ENCODE measurements at places on chromosomes 7 and 10. TPM values are rescaled to one million over a fixed set of nuclear protein-coding genes. Genes with fewer than 3 reads are reported as not detected.

The ITPRID1 gene
- total RNA-seq = not detected

The LIPN gene
- not detected for total RNA-seq

The ZNF107 gene
- total RNA-seq = 2.8 TPM

The MBL2 gene
- not detected for total RNA-seq

The PLXNA4 gene
- 0.89 TPM for total RNA-seq

The C1GALT1 gene
- 72.7 TPM for total RNA-seq

The PIP gene
- total RNA-seq = not detected

The SLC18A3 gene
- total RNA-seq = not detected
